ENCODE measurements at places on chromosomes 5 and 9. TPM values are rescaled to one million over a fixed set of nuclear protein-coding genes. Genes with fewer than 3 reads are reported as not detected.

GRCh38 chr5:157247267-157247666 lies 18.7 kb upstream of the CYFIP2 start:
- DNase-seq: no peak

DNA sequence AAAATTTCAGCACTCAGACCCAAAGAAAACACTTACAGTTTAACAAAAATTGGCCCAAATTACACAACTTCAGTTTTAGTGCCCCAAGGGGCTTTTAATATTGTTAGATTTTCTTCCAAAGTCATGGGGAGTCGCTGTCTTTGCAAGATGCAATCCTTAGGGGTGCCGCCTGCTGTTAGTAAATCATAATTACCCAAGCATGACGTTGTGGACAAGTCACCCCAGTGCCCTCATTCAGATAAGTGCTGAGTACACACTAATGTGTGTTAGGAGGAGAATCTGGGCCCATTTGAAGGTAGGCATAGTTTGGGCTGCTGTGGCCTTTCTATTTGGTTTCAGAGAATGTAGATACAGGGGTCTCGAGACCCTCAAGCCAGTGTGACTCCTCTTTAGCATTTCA lies 138.1 kb downstream of the SV2C start:
- DNase-seq: no peak

- DNase-seq: no peak
Observed at GRCh38 chr5:157481265-157481664, 21.3 kb downstream of the NIPAL4 start.

- no peak for DNase-seq
Observed at GRCh38 chr9:93984860-93985259, 29.7 kb upstream of the BARX1 start.

DNA sequence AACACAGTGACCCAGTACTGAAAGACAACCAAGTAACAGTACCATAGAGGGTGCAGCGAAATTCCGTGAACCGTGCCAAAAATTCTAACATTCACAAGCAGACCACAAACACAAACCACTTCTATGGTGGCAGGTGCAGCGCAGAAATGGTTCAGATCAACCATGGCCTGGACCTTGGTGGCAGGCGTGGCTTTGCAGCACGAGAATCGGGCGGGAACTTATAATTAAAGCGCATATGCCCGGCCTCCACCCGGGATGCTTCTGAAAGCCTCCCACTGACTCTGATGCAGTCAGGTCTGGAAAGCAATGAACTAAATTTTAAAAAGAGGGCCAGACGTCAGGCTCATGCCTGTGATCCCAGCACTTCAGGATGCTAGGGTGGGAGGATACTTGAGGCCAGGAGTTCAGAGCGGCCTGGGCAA lies 68.0 kb upstream of the TBC1D9B start:
- DNase-seq: no peak

- DNase-seq: no peak
Observed at GRCh38 chr5:112660359-112660758, 77.3 kb upstream of the APC start.

DNA sequence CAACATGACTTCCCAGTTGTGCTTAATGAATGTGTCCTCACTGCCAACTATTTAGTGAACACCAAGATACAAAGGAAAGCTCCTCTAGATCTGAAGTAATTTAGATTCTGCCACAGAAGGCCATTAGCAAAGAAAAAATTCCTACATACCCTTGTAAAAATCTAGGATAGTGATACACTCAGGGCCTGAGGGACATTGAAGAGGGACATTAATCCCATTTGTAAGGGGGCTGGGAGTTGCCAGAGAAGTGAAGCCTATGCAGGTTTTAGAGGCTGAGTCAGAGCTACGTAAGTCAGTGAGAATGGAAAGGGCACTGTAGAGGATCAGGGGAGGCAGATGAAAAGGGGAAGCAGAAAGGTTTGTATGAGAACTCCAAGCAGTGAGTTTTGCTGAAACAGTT lies 286.9 kb upstream of the TARS1 start:
- DNase-seq: no peak

DNA sequence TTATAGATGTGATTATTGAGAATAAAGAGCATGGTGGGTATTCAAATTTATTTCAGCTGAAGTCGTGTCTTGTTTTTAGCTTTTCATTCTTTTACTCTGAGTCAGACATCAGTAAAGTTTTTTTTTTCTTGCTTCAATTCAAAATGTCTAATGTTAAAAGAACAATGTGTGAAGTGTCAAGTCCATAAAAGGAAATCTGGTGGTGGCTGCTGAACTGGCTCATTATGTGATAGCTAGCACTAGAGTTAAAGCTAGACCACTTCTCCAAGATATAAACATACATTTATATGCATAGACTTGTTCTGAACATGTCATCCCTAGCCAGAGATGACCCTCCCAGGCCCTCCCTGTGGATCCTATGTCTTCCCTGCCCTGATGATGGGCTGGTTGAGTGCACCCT lies 338.3 kb downstream of the RAB3C start:
- DNase-seq: no peak

DNA sequence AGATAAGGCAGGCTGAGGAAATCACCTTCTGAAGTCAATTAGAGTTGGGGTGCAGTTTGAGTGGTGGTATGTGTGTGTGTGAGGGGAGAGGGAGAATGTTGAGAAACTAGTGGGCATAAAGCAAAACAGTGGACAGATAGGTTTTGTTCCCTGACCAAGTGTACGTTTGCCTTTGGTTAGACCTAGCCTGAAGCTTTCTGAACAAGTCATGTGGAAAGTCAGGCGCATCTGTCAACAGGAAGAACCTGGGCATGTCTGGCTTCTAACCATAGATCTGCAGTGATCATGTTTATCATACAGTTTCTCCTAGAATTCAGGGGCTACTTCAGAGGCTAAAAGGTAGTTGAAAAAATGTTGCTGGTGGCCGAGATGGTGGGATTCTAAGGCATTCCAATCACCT lies 143.2 kb upstream of the PCA3 start:
- DNase-seq: no peak

DNA sequence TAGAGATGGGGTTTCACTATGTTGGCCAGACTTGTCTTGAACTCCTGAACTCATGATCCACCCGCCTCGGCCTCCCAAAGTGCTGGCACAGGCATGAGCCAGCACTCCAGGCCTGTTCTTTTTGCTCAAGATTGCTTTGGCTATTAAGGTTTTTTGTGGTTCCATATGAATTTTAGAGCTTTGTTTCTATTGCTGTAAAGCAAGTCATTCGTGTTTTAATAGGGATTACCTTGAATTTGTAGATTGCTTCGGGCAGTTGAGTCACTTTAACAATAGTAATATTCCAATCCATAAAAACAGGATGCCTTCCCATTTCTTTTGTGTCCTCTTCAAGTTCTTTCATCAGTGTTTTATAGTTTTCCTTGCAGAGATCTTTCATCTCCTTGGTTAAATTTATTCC lies 22.1 kb downstream of the C6 start:
- no peak for DNase-seq

DNA sequence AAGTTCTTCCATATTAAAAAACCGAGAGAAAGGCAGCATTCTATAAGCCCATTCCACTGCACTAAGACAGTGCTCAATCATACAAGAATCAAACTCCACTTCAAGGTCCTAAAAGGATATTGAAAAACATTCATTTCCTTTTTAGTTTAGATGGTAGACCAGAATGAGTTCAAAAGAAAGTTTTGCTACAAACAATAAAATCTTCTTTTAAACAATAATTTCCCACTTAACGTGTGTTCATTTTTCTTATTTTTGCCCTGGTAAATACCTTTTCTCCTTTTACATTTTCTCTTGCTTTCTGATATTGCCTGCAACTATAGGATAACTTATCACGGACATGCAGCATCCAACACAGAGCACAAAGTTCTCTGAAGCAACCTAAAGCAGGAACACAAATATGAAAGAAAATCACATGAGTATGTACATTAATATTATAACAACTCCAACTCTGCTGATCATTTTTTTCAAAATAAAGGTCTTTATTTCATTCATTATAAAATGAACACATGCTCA lies 61.7 kb downstream of the CPLANE1 start:
- no peak for DNase-seq

DNA sequence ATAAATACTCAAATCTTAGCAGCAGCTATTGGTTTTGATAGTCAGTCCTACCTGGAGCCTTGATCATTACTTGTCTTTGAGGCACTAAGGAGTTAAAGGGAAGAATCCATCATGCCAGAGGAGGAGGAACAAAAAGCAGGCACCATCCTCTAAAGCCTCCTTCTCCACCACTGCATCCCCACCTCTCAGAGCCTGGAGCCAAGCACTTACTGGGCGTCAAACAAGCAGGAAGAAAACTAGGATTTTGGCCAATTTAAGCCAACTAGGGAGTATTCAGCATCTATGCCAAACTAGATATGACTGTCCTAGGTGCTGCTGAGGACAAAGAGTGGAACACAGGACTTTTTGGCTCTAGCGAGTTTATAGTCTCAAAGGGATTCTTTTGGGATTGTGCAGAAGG lies 152.5 kb downstream of the PPP2R2B start:
- DNase-seq: no peak

DNA sequence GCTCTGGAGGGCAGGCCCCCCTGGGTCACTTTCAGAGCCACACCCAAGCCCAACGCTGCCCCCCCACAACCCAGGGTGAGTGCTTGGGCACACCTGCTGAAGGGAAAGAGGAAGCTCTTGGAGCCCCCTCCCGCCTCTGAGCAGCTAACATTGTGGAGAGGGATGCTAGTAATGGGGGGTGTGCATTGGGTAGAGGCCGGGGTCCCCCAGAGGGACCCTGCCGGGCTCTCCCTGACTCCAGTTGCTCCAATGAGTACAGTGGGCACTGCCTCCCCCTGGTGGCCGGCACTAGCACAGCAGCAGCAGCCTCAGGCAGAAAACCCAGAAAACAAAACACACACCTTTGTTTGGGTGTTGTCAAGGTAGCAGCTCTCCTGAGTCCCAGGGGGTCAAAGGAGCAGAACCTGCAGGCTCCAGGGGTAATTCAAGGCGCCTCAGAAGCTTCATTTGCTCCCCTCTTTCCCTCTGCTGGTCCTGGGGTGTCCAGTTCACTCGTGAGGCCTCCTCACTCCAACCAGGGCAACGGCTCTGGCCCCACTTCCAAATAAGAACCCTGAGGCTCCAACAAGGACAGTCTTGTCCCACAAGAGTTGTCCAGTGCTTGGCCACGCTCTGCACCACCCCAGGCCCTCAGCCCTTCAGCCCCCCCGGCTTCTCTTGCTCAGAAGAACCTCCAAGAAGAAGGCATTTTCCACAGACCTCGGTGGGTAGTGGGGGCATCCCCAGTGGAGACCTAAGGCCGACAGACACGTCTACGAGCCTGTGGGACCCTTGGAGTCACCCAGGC lies 16.1 kb downstream of the GBGT1 start:
- no peak for DNase-seq

DNA sequence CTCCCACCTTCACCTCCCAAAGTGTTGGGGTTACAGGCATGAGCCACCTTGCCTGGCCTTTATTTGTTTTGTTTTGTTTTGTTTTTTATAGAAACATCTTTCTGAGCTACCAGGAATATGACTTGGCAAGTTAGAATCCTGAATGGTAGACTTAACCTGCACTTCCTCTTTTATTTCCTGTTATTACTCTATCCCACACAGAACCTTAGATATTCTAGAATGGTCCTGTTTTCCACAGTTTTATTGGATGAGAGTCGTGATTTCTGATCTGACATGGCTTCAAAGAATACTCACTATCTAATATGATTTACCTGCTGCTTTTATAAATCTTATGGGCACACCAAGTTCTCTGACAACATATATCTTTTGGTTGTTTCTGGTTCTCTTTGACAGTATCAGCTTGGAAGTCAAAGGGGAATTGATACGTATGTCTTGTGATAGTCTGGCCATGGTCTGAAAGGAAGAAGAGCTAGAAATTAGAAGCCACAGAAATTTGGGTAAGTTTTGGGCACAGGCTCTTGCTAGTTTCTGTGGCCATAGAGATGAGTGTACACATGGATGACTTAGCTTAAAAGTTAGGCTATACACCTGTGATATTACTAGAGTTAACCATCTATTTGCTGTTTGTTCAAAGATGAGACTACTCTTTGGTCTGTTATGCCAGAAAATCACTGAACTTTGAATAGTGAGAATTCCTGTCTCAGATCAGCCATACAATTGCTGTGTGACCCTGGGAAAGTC lies 4.7 kb upstream of the PANK3 start:
- DNase-seq: no peak

- no peak for DNase-seq
Observed at GRCh38 chr5:129951039-129951438, 46.8 kb downstream of the CHSY3 start.

- DNase-seq: no peak
Observed at GRCh38 chr5:35924950-35925722, 13.3 kb downstream of the CAPSL start.

- no peak for DNase-seq
Observed at GRCh38 chr5:89440670-89441069, 557.7 kb upstream of the MEF2C start.

- no peak for DNase-seq
Observed at GRCh38 chr5:178675922-178676321, 49.1 kb upstream of the CLK4 start.

- DNase-seq: no peak
Observed at GRCh38 chr9:126885131-126885641, 24.7 kb downstream of the ZBTB34 start.

DNA sequence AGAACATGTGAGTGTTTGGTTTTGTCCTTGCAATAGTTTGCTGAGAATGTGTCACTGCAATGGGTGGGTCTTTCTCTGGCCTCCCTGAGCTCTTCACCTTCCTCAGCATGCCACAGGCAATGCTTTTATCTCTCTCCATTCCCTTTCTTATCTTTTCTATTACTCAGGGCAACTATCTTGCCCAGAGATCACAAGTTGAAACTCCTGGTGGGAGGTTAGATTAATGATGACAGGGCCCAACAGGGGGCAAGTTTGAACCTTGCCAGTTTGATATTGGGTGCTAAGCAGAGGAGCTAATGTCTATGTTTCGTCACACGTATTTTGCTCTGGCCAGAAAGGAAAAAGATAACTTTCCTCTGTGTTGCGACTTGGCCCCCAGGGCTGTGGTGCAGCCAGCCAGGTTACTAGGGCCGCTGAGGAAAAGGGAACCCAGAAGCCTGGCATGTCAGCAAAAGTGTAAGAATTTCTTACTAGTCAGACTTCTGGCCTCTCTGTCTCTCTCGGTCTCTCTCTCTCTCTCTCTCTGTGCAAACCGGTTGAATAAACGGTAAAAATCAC lies 299.3 kb upstream of the POU5F2 start:
- no peak for DNase-seq

GRCh38 chr5:14523243-14524034 lies 58.2 kb upstream of the OTULINL start:
- no peak for DNase-seq

GADD45G gene
- total RNA-seq: 19.3 TPM

GLIPR2 gene
- 47.0 TPM for total RNA-seq

TIMD4 gene
- 7.6 TPM for total RNA-seq

RMRP gene
- total RNA-seq: 5,543 TPM

IFNK gene
- not detected for total RNA-seq

TCF7 gene
- 2.1 TPM for total RNA-seq

TAF1L gene
- total RNA-seq: not detected

FOXB2 gene
- total RNA-seq: not detected

LIFR gene
- 110 TPM for total RNA-seq

HK3 gene
- total RNA-seq: 26.1 TPM

SLC25A2 gene
- 2.0 TPM for total RNA-seq

TNFSF8 gene
- total RNA-seq: 5.8 TPM

SMARCA2 gene
- total RNA-seq: 118 TPM

GNA14 gene
- total RNA-seq: 8.4 TPM

Measured in thoracic aorta (tissue), 2 donors.